CD4-positive, alpha-beta T cell treated with Interleukin-1 beta for 1 hour (primary cell): ENCODE measurements at places on chromosomes 11 and 22.

GRCh38 chr11:80593648-80594374 lies 1153.0 kb upstream of the TENM4 start:
- DNase-seq = no peak

- peak; percentile 47 for DNase-seq
These were observed 4.7 kb downstream of the PRCP start for GRCh38 chr11:82895437-82896091.

GRCh38 chr11:78476066-78476465 lies 58.4 kb upstream of the GAB2 start:
- no peak for DNase-seq

DNA sequence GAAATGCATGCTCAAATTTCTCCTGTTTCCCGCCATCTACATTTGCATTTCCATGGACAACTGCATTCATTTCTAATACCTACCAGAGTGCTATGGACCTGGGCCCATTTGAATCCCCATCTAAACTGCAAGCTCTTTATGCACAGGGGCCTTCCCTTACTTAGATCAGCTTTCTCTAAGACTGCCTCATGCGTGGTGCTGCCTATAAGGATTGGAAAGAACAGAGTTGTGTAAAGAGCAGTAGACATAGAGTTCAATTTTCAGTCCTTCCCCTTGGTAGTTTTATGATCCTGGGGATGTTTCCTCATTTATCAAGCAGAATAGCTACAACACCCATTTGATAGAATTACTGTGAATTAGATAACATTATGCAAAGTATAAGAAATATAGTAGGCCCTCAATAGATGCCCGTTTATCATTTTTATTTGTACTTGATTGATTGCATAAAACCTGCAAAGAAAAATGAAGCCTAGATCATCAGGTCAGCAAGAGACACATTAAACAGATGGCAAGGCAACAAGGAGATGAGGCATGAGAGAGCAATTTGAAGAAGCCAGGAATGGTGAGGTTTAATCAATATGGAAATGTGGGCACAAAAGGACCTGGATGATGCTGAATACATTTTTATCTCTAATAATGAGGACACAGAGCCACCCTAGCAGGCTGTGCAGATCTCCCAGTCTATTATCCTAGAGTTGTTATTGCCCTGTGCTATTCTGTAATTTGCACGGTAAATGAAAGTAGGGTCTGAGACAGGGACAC lies 359.7 kb downstream of the FAM181B start:
- no peak for DNase-seq

- DNase-seq = no peak
These were observed 2.8 kb upstream of the PHLDB1 start for GRCh38 chr11:118604566-118604965.

GRCh38 chr11:35030716-35031213 lies 108.2 kb upstream of the CD44 start:
- no peak for DNase-seq

GRCh38 chr11:95076416-95076815 lies 9.7 kb downstream of the SRSF8 start:
- DNase-seq = no peak

DNA sequence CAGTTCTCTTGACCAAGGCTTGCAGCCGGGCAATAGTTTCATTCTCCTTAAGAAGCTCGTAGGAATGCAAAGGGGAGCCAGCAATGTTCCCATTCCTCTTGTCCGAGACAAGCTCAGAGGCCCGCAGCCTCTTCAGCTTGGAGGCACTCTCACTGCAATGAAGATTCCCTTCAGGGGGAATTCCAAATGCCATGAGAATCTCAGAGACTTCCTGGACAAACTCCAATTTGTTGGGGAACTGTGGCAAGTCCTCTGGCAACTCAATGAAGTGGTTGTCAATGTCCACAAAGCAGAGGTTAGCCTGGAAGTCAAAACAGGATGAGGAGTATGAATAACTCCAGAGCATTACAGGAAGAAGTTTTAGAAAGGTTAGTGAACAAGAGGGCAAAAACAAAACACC lies 84.4 kb downstream of the DENND5A start:
- no peak for DNase-seq

DNA sequence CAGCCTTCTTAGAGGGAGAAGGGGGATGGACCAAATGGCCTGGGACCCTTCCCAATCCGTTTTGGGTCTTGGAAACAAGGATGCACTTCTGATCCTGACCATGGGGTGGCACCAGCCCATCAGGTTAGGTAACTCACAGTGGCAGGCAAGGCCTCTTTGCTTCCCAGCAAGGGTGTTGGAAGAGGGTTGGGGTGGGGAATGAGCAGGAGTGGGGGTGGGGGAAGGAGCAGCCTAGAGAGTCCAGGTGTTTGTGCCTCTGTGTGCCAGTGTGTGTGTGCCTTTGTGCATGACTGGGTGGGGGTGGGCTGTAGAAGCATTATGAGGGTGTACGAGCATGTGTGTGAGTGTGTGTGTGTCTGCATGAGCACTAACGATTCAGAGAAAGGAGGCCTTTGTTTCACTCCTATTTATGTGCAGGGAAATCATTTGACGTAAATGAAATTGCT lies 213.1 kb downstream of the INSC start:
- DNase-seq = no peak

GRCh38 chr11:112321501-112322172 lies 61.0 kb upstream of the PLET1 start:
- DNase-seq = peak; percentile 12

GRCh38 chr11:37849706-37850105 lies 1251.7 kb upstream of the RAG2 start:
- DNase-seq = no peak

DNA sequence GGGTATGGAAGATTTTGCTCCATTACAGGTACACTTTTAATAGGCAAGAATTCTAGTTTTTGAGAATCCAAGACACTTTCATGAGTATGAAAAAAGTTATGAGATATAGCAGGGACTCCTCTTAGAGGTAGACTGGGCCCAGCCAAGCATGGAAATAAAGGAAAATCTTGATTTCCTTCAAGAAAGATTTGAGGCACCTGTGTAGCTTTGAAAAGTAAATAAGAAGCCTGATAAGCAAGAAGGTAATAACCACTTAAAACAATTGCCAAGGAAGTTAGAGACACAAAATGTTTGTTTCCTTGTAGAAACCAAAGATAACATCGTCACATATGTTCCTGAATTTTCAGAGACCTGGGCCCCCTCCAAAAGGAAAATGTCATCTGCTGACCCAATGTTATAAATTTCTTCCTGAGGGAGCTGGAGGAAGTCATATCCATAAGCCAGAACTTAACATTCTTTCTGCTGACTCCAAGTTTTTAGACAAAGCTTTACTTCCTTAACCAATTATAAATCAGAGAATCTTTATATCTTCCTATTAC lies 314.5 kb upstream of the ANO3 start:
- no peak for DNase-seq

DNA sequence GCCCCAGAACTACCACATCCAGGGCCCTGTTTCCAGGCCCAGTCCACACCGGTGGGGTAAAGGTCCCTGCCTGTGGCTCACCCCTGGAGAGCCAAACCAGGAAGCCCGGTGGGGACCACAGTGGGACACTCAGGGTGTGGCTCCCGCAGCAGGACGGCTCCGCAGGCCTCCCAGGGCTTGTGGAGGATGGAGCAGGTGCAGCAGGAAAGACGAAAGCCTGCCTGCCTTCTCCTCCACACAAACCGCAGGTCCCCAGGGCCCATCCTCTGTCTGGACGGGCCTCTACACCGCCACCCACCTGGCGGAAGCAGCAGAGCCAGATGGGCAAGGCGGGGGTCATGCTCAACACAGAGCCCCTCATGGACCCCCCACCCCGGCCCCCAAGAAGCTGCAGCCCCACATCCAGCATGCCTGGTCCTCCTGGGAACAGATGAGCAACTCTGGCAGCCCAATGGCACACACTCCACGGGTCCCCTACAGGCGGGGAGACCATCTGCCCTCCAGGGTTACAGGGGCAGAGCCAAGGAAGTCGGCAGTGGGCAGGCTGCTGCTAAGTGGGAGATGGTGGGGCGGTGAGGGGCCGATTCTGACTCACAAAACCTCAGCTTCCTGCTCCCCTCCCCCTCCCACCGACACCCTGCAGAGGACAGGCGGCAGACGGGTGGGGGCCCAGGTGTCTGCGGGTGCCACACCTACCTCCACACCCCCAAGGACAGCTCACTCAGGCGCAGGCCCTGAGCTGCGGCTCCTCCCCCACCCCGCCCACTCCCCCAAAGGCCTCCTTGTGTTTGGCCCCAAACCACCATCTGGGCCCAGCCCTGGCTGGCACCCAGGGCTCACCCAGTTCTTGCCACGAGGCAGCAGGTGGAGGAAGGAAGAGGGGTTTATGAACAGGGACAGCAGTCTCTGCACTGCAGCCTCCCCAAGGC lies 5.2 kb downstream of the SBF1 start:
- DNase-seq = peak; percentile 98

GRCh38 chr11:64084951-64085710 lies 49.4 kb downstream of the FLRT1 start:
- no peak for DNase-seq

- DNase-seq = no peak
These were observed 846.2 kb upstream of the API5 start for GRCh38 chr11:42465623-42466022.

GRCh38 chr11:92852946-92853345 lies 116.5 kb upstream of the MTNR1B start:
- DNase-seq = no peak

- DNase-seq = no peak
These were observed 21.4 kb upstream of the RCN1 start for GRCh38 chr11:32069361-32070058.

DNA sequence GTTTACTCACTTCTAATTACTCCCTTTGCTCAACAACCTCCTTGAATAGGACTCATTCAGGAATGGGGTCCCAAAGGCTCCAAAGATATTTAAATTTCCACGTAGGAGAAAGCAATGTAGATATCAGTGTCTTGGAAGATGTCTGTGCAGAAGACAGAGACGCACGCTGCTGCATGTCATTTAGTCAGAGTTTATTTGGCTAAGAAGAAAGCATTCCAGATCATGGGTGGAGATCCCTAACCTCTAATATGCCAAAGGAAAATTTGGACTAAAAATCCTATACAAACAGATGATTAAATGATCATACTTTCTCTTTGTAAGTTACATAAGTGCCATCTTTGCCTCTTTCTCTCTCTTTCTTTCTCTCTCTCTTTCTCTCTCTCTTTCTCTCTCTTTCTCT lies at the start of gene OR10D3:
Gene OR10D3 (plus strand): TSS at position 278 of the 400 bp plus-strand sequence. CDS start 1,925 bp downstream, outside the sequence.
- no peak for DNase-seq

GRCh38 chr11:112221274-112221835 lies 4.9 kb upstream of the PTS start:
- no peak for DNase-seq
